ENCODE measurements at places on chromosomes 5 and 9.

DNA sequence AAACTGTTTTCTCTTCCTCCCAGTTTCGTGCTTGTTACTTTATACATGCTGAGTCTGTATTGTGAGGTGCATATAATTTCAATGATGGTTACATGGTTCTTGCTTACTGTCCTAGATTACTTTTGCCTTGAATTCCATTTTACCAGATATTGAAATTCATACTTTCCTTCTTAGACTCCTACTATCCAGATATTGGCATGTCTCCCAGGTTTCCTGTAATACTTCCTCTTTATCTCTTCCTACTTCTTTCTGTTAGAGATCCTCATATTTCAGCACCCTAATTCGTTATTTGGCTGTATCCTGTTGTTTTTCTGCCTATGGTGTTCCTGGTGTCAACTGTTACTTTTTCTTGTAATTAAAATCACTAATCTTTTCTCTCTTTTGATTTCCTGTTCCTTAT is 522.1 kb downstream of the CCDC171 start:
- no peak for DNase-seq

GRCh38 chr9:134329886-134330285 is 3.6 kb downstream of the RXRA start:
- no peak for DNase-seq

GRCh38 chr5:957748-958485 is 50.7 kb upstream of the NKD2 start:
- DNase-seq: no peak

GRCh38 chr5:130227699-130228098 is 323.4 kb downstream of the CHSY3 start:
- no peak for DNase-seq

- no peak for DNase-seq
These were observed 29.9 kb downstream of the SKP2 start for GRCh38 chr5:36181774-36182173.

GRCh38 chr5:40594811-40595210 is 84.9 kb upstream of the PTGER4 start:
- no peak for DNase-seq

GRCh38 chr5:73031839-73032238 is 76.0 kb downstream of the FCHO2 start:
- DNase-seq: no peak

DNA sequence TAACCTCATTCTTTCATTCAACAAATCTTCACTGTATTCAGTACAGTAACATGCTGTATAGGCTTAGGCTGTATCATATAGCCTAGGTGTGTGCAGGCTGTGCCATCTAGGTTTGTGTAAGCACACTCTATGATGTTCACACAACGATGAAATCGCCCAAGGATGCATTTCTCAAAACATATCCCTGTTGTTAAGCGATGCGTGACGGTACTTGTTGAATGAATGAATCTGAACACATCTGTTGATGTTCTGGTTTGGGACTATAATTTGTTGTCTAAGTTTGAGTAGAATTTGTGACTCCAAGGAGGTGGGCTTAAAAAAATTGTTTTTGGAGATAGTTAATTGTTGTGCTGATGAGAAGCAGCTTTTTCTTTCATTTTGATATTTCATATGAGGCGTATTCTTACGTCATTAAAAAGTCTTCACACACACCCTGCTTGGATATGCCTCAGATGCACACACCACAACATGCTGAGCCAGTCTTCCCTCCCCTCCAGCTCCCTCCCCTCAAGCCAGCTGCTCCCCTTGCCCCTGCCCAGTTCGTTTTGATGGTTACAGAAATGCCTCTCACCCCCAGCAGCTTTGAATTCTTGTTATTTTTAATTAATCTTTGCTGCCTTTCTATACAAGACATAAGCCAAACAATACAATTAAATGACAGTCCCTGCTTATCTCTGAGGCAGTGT is 5.5 kb upstream of the PSAT1 start:
- DNase-seq: no peak

- DNase-seq: no peak
These were observed 1.8 kb downstream of the ZFAND5 start for GRCh38 chr9:72363236-72363635.

- DNase-seq: no peak
These were observed 141.3 kb downstream of the SCAMP1 start for GRCh38 chr5:78501411-78502352.

DNA sequence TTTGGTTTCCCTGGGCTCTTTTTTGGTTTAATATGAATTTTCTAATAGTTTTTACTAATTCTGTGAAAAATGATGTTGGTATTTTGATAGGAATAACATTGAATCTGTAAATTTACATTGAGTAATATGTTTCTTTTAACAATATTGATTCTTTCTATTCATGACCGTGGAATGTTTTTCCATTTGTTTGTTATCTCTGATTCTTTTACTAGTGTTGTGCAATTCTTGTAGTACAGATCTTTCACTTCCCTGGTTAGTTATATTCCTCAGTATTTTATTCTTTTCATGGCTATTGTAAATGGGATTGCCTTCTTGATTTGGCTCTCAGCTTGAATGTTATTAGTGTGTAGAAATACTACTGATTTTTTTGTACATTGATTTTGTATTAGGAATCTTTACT is 137.9 kb downstream of the PRR16 start:
- no peak for DNase-seq

- DNase-seq: no peak
These were observed 11.6 kb downstream of the ANP32B start for GRCh38 chr9:97994703-97995102.

DNA sequence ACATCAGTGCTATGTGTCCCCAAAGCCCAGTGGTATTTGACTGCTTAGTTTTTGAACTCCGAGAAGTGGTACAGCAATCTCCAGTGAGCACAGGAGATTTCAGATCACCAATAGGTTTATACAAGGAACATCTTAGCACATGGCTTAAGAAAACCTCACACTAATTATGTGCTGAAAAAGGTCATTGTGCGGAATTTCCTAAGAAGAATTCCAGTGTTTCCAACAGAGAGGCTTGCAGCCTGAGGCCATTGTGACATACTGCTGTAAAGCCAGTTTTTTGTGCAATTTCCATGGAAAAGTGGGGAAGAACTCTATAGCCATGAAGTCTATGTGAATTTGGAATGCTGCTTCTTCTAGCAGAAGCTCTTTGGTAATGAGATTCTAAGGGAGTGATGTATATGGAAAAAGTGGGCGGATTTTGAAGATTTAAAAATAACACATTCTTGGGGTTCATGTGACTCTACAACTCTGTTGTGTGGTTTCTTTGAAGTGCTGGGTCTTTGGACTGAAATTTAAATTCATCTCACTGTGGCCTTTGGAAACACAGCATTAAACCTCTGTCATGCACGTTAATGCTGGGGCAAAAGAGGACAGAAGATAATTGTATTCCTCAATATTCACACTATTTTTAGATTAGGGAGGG is 110.5 kb upstream of the CD180 start:
- DNase-seq: no peak

- DNase-seq: no peak
These were observed 302.6 kb upstream of the ADAMTS16 start for GRCh38 chr5:4837489-4838058.

DNA sequence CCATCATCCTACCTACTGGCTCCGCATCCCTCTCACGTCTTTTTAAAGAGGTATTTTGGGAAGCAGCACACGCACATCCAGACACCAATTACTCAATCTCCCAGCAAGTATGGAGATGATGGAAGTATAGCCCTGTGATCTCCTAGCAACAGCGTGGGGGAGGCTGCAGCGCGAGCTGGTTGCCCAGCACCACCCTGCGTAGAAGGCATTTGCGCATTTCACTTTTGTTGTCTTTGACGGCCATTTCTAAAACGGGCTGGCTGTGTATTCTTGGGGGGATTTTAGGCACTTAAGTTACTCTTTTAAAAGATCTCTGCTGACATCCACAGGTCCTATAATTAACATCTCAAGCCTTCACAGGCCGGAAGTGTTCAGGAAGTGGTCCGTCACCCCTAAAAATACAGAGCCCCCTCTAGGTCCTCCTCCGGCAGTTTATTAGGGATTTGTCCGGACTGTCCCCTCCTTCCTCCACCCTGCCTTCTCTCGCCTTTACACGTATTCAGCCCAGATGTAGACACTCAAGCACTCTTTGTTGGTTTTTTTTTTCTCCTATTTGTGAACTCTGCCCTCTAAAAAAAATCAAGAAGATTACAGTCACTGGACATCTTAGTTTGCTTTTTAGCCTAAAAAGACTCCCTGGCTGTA is 371.4 kb downstream of the NTRK2 start:
- peak; percentile 36 for DNase-seq

DNA sequence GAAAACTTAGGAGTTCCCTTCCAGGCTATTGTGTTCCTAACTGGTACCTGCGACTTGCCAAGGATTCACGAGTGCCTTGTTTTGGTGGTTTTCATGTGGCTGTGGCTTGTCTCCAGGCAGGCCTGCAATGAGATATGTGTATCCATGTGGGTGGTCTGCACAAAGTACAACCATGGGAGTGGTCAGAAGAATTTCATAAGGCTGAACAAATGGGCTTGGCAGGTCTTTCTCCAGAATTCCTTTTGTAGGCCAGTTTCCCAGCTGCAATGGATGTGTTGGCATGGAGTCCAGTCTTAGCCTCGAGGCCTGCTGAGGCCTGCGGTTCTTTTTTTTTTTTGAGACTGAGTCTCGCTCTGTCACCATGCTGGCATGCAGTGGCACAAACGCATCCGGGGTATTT is 28.8 kb upstream of the MELK start:
- no peak for DNase-seq

DNA sequence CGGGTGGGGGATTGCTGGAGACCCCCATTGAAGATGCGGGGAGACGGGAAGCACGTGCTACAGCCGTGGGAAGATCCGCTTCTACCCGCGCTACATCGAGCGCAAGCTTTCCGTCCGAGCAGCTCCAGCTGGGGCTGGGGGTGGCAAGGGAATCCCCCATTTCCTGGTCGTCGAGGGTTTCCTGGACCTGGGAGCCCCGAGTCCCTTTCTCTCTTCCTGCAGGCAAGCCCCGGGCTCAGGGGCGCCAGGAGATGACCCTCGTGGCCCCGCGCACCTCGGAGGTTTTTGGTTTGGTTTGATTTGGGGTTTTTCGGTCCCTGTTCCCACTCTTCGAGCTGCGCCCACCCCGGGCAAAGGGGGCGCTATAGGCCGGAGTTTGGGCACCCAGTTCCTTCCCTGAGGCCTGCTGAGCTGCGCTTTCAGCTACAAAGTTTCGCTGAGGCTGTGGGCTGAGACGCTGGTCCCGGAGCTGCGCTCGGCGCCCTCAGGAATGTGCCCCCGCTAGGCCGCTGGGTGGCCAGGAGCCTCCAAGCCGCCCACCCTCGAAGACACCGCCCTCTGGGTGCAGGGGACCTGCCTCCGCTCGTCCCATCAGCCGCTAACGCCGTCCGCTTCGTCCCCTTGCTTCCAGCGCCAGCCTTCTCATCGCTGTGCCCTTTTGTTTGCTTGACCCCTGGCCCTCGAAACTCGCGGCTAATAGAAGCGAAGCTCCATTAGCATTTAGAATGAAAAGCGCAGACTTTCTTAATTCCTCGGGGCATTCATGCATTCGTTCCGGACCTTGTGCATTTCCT is 2.9 kb downstream of the NR4A3 start:
- no peak for DNase-seq

DNA sequence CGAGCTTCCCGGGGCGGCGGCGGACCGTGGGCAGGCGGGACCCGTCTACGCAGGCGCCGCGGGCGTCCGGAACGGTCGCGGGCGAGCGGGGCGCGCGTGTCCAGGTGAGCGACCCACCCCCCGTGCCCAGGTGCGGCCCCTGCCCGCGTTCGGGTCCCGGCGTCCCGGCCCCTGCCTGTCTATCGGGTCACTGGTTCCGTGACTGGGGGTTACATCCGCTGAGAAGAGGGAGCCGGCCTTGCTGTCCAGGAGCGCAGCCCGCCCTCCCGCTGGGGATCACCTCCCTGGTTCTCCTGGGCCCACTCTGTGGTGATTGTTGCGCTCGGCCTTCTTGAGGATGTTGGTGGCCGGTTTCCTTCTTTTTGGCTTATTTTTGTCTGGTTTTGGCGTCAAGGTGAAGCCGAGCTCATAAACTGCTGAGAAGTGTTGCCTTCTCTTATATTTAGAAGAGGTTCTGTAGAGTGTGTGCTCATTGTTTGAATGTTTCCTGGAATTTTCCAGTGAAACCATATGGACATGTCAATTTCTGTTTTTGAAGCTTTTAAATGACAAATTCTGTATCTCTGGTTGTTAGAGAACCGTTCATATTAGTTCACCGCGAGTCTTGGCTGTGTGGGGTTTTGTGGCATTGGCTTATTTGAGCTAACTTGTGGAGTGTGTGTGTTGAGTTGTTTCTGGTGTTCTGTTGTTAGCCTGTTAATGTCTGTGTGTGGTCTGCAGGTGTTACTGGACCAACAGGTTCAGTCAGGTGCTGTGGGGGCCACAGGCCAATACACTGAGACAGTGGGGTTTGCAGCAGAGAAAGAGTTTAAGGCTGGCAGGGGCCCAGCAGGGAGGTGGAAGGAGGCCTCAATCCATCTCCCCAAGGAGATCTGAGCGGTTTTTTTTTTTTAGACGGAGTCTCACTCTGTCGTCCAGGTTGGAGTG is 621 bp downstream of the CEP72 start:
- no peak for DNase-seq

DNA sequence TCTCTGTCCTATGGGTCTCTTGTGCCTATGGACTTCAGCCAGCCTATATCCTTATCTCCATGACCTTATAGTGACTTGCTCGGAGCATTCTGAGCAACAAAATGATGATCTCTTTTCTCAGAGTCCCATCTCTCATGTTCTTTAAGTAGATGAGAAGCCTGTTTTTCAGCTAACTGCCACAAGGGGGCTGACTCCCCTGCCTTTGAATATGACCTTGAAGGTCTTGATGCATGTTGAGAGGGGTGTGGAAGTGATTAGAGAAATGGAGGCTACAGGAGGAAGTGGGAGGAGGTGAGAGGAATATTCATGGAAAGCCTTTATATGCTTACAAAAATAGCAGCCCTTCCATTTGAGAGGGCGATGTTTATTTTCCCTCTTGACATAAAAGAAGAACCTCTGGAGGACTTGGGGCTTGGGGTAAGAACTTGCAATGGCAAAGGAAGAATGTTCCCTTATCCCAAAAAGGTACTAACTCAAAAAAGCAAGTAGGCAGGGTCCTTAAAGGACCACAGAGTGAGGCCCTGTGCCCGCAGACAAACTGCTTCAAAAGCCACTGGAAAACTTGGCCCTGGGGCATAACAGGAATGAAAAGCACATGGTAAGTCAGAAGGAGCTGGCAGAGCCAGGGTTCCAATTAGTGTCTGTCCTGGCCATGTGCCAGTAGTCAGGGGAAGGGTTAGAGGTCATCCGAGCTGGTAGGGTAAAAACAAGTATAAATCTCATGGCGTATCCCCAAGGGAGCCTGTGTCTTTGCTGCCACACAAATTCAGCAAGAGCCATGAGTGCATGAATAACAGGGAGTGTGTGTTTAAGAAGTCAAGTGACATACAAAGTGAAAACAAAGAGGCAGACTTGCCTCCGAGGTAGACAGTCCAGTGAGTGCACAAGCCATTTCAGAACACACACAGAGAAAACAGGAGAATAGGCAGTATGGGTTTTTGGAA is 39.1 kb downstream of the FGD3 start:
- DNase-seq: no peak

- no peak for DNase-seq
These were observed 63.1 kb downstream of the TRPM6 start for GRCh38 chr9:74824654-74825053.

GRCh38 chr5:154276973-154277331 is 86.4 kb downstream of the GALNT10 start:
- no peak for DNase-seq

All from right renal cortex interstitium (tissue), 3 donors.